ENCODE measurements at places on chromosomes 7 and 10.

GRCh38 chr7:132713893-132714292, 137.6 kb upstream of the PLXNA4 start:
- DNase-seq: no peak

GRCh38 chr10:27743877-27744801, 1.5 kb downstream of the MKX start:
- peak; percentile 78 for DNase-seq

- DNase-seq: no peak
Observed at GRCh38 chr7:106287786-106288185, 3.0 kb upstream of the NAMPT start.

GRCh38 chr10:33461295-33461640, 126.8 kb upstream of the NRP1 start:
- no peak for DNase-seq

- DNase-seq: peak; percentile 62
Observed at GRCh38 chr10:4241724-4242345, 456.8 kb upstream of the KLF6 start.

DNA sequence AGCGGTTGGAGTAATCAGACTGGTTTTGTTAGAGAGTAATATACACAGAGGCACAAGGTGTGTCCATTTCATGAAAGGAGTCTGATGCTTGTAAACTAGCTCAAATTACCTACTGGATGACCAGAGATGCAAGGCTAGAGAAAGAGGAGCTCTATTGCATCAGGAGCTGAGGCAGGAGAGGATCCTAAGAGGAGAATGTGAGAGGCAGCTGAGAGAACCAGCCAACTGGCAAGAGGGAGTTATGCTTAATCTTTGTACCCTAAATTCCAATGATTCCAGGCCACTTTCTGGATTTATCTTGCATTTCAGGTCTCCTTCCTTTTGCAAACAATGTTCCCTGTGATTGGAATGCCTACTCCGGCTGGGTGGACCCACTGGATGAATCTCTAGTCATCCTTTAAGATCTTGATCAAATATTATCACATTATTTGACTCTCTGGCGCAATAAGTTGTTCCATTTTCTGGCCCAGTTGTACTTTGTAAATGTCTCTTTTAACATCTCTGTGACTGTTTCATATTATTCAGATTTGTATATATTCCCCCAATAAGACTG, 57.5 kb upstream of the PTPN12 start:
- no peak for DNase-seq

- DNase-seq: no peak
Observed at GRCh38 chr7:101234636-101235035, 3.0 kb downstream of the CLDN15 start.

DNA sequence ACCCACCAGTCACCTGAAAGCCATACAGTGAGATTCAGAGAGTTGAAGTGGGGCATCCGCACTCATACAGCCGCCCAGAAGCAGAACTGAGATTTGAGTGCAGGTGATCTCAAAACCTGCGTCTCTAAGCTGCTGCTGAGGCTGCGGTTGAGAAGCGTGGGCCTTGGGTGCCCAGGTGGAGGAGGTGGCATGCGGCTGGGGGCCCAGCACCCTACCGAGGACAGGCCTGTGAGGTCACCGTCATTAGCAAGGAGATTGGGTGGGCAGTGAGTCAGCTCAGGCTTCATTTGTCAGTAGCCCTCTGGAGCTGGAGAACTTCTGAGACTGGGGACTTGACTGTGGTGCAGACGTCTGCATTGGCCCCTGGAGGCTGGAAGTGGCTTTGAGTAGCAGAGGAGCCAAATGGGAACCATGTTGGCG, 29.8 kb downstream of the ZMIZ1 start:
- peak; percentile 48 for DNase-seq

- peak; percentile 90 for DNase-seq
Observed at GRCh38 chr10:12605580-12606405, 256.4 kb downstream of the CAMK1D start.

DNA sequence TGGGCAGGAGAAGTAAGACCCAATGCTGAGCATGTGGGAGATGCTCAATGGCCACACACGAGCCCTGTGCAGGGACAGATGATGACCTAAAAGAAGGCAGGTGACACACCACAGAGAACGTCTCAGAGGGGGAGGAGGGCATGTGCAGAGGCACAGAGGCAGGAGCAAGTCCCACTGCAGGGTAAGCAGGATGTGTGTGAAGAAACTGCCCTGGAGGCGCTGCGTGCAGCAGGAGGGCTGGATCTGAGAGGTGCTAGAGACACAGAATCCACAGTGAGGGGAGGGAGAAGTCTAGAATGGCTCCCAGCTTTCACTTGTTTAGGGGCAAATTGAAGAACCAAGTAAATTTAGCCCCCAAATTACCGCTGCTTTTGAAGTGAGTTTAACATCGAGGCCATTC, 14.9 kb downstream of the DYDC2 start:
- no peak for DNase-seq

DNA sequence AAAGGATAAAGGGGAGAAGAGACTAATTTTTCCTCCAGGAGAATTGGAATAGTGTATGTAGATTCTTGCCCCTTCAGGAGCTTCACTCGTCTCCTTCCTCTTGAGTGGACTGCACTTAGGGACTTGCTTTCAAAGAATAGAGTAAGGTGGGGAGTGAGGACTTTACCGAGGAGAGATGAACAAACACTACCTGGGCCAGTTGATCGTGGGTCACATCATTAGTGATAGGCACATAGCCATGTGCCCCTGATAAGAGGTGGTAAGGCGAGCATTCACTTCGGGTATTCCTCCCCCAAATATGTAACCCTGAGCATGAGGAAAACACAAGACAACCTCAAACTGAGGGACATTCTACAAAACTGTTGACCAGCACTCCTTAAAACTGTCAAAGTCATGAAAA, 14.6 kb upstream of the KIFBP start:
- no peak for DNase-seq

DNA sequence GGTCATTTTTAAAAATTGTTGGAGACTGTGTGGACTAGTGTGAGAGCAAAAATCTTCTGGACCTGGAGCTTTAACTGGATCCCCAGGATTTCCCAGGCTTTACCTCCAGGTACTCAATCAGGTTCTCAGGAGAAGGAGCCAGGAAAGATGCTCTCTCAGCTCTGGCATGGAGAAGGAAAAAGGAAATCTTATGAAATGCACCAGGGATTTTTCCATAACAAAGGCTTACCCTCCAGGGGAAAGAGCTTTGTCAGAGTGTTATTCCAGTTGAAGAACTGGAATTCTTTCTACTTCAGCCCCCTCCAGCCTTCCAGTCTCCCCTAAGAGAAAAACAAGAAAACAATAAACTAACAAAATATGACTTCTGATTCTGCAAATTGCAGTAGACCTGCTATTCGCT, 436.7 kb upstream of the ANKRD30A start:
- no peak for DNase-seq

GRCh38 chr10:91884536-91884935, 24.8 kb downstream of the FGFBP3 start:
- no peak for DNase-seq

DNA sequence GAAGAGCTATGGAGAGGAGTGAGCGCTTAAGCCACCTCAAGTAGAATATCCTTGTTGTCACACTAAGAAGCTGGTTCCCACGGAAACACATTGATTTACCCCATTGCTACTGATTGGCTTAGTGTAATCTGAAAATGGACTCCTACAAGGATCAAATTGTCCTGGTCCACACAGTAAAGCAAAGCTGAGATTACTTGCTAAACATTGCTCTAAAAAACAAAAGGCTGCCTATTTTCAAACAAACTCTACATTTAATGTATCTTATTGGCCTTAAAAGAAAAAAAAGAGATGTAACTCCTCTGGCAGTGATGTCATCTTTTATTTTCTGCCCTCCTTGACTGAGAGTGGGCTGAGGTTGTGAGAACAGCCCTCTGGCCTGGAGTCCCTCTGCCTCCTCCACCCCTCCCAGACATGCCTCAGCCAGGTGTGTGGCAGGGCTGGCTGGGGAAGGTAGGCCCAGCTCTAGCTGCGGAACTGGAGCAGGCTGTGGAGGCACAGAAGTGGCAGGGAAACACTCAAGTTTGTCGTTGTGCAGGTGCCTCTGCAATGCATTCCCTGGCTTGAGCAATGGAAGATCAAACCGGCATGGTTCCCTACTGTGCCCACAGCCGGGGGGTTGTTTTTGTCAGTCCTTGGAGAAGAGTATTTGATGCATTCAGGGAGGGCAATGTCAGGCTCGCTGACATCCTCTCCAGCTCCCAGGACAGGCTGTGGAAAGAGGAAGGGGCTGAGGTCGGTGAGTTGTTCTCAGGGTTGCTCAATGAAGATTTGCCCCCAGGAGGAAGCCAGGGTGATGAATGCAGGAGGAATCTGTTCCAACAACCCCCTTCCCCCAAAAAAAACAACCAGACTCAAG, 9.1 kb downstream of the KLF6 start:
- peak; percentile 18 for DNase-seq

GRCh38 chr7:155530601-155531000, 15.8 kb downstream of the CNPY1 start:
- no peak for DNase-seq

DNA sequence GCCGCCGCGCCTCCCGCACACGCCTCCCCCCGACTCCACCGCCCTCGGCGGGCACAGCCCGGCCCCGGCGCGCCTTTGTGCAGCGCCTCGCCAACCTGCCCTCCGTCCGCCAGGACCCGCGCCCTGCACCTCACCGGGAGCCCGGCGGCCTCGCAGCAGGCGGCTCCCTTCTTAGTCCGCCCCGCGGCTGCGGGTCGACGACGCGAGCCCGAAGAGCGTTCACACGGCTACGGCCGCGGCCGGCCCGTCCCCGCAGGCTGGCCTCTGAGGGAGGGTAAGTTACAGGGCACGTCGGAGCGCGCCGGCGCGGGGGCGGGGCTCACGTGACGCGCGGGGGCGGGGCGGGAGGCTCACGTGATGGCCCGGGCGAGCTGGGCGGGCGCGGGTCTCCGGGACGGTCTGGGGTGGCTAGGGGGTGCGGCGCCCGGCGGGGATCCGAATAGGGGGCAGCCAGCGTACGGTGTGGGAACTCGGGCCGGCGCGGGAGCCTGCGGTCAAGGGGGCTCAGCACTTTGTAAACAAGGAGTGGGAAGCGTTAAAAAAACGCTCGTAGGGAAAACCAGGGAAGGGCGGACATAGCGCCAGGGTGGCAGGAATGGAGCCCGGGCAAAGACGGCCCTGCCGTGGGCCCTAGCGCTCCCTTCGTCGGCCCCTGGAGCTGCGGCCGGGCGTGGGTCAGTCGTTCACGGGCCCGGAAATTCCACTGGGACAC, at the start of gene ARHGAP12:
Gene ARHGAP12, minus strand, starts transcription at position 283 of the 712 bp plus-strand sequence. CDS start 19,976 bp downstream, outside the sequence.
- peak; percentile 87 for DNase-seq

DNA sequence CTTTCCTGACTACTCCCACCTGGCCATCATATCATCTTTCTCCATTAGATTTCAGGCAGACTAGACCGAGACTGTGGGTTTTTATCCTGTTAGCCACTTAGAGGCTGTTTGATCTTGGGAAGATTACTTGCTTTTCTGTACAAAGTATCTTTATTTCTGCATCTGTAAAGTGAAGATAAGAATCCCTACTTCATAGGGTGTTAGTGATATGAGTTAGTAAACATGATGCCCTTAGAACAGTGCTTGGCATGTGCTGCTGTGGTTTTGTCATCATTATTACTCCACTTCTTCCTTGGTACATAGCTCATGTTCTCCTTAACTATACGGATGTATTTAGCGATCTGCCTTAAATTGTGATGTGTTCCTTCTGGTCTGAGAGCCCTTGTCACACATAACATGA, 165.2 kb downstream of the AUTS2 start:
- DNase-seq: no peak

DNA sequence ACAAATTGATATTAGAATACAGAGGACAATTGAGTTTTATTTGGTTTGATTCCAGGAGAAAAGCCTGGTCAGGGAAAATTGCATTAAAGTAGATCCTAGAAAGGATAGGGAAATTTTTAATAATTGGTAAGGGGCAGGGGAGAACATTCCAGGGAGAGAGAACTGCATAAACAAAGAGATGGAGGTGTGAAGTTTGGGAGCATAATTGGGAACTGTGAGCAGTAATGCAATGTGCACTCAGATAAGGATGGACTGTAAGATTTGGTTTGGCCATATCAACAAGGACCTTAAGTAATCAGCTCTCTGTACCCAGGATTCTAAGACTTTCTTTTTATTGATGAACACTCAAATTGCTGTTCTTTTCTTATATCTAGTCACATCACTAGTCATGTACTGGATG, 41.4 kb downstream of the ZMYND11 start:
- no peak for DNase-seq

- DNase-seq: no peak
Observed at GRCh38 chr10:131168238-131168875, 143.2 kb downstream of the TCERG1L start.

- no peak for DNase-seq
Observed at GRCh38 chr10:128338951-128339350, 212.7 kb upstream of the MKI67 start.

DNA sequence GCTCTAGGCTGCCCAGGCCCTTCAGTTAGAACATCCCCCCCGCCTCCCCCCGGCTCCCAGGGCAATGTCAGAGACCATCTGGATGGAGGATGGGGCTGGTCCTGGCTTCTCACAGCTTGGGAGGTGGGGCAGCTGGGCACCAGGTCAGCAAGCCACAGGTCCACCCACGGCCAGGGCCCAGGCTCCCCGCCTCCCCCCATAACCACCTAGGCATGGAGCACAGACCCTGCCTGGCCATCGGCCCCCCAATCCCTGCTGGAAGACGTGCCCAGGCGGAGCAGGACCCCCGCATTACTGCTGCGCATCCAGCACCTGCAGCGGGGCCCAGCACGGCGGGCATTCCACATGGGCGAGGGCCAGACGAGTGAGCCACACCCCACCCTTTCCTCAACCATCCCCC, 169.6 kb downstream of the ELFN1 start:
- no peak for DNase-seq

GRCh38 chr7:130234078-130234477, 26.4 kb downstream of the SSMEM1 start:
- no peak for DNase-seq

DNA sequence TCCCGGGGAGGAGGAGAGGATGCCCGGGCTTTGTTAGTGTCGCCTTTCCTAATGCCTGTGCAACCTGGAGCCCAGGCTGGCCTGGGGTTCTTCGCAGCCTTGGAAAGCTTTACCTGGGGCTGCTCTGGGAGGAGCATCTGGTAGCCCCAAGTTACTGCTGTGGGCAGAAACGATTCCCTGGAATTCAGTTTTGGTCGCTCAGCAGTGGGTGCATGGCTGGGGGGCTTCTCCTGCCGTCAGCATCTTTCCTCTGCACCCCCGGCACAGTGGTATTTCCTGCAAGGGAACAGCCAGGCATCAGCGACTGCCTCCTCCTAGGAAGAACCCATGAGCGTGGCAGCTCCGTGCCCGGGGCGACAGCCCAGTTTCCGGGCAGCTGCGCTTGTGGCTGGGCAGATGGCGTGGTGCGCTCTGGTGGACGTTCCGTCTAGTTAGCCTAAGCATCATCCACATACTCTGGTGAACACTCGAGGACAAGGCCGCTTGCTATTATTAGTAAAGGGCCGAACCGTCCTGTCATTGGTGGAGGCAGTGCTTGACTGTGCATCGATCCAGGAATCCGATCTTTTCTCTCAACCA, 107.0 kb upstream of the BTBD16 start:
- DNase-seq: no peak

GRCh38 chr7:148107443-148108127, 483.0 kb upstream of the C7orf33 start:
- DNase-seq: no peak

Data from MG63 (cell line).